ENCODE measurements at places on chromosomes 13 and 19. TPM values are rescaled to one million over a fixed set of nuclear protein-coding genes. Genes with fewer than 3 reads are reported as not detected.

Gene GPR183
- total RNA-seq, result 12.0 TPM

Gene TUBA3C
- not detected for total RNA-seq

Gene PGLYRP1
- total RNA-seq, result not detected

Gene ZIK1
- 4.4 TPM for total RNA-seq

Gene FOXA3
- total RNA-seq, result not detected

Gene CLDND2
- total RNA-seq, result not detected

Gene C19orf33
- total RNA-seq, result 96.5 TPM

Data from vagina (tissue), 2 donors.